ENCODE measurements at places on chromosomes 16 and 17.
A peak's percentile ranks its signal among the peaks of the same experiment; 100 is the strongest.

GRCh38 chr17:5263441-5263840 is 18.6 kb upstream of the RABEP1 start:
- DNase-seq: no peak

DNA sequence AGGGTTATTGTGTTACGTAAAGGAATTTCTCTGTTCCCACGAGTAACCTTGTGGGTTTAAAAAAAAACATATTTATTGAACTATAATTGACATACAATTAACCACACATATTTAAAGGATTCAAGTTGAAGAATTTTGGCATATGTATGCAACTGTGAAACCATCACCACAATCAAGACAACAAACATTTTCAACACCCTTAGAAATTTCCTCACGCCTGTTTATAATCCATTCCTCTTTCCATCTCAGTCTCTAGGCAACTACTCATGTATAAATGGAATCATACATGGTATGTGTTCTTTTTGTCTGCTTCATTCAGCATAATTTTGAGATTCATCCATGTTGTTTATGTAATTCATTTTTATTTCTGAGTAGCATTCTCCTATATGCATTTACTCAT is 104.0 kb downstream of the MRTFB start:
- no peak for DNase-seq

DNA sequence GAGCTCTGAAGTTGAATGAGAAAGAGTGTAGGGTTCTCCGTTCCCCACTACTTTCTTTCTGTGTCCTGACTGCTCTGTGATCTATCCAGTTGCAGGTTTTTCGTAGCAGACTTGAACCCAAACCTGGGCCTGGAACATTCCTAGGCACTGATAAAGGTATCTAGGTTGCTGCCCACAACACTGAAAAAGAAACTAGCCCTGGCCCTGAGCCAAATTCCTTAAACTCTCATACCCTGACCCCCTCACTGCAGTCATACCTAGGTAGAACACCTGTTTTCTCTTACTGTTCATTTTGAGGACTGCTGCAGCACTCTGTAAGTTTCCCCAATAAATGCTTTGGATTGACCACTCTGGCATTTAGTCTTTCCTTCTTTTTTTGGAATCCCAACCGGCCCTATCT is 5.4 kb downstream of the HYDIN start:
- no peak for DNase-seq

DNA sequence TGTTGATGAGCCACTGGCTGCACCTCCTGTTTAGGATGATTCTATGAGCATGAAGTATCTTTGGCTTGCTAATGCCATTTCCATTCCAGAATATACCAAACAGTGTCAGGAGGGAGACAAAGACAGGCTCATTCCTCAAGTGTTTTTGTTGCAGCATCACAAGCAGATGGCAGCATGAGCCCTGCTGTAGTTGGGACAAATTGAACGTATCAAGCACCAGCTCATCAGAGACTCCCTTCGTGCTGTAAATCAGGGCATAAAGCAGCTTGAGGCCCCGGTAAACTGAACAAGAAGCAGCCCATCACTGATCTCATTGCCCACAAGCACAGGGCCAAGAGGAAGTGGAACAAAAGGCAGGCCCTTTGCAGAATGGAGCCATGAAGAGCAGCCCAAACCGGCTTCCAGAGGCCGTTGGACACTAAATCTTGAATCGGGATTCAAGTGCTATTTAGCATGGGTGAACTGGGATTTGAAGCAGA is 45.9 kb upstream of the HS3ST3A1 start:
- DNase-seq: no peak

DNA sequence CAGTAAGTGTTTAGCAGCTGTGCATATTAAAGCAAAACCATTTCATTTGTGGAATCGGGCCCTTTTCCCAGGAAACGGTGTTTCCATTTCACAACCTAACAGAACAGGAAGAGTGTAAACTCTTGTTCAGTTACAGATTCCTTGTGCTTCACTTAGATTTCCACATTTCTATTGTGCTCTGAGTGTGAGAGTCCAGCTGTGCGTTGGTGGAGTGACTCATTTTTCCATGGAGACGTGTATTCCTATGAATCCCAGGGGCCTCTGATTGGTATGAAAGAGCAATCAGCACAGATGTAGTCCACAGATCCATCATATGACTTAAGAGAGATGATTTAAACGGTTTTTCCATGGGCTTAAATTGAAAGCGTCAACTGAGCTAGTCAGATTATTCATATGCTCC is 13.3 kb upstream of the CAVIN1 start:
- DNase-seq: no peak

- no peak for DNase-seq
Observed at GRCh38 chr16:77869997-77870813, 81.8 kb downstream of the VAT1L start.

DNA sequence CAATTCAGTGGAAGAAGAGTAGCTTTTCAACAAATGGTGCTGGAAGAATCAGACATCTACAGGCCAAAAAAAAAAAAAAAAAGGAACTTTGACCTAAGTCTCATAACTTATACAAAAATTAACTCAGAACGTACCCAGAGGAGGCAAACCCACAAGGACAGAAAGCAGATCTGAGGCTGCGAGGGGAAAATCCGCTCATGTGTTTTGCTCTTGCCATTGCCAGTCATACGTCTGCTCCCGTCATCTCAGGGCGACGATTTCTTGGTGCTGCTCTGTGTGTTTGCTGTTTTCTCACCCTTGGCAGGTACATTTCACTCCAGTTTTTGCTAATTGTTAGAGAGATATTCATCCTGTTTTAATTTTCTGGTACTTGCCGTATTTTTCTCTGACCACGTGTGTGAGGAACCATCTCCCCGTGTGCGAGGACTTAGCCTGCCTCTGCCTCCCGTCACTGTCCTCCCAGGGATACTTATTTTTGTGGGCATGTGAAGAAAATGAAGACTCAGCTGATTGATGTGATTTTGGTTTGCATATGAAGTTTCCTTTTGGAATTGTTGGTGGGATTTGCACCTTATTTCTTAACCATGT is 33.4 kb upstream of the ACSF3 start:
- DNase-seq: no peak

DNA sequence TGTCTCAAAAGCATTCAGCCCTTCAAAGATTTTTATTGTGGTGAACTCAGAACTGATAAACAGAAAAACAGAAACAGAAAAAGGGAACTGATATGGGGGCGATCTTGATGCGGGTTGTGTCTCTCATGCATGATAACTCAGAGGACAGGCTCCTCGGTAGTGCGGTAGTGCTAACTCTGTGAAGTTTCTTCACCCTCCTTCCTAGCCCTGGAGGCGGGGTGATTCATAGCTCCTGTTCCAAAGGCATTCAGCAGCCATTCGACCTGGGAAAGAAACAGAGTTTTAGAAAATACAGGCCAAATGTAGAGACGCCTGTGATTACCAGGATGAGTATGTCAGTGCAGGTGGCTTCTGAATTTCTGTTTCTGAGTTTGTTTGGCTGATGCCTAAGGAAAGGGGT is 5.5 kb upstream of the MAF start:
- no peak for DNase-seq

DNA sequence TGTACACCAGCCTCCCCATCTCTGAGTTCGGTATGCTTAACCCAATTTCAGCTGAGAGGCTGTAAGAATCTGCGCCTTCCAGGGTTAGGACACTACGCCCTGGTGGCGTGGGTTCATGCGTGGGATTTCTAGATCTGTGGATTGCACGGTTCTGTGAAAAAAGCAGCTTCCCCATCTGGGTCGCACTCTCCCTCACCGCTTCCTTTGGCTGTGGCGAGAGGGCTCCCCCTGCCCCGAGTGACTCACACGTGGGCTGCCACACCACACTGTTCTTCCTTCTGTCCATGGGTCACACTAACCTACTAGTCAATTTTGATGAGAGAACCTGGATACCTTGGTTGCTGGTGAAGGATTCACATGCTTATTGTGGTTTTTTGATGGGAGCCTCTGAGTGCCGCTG is 256.0 kb upstream of the MAF start:
- DNase-seq: no peak

DNA sequence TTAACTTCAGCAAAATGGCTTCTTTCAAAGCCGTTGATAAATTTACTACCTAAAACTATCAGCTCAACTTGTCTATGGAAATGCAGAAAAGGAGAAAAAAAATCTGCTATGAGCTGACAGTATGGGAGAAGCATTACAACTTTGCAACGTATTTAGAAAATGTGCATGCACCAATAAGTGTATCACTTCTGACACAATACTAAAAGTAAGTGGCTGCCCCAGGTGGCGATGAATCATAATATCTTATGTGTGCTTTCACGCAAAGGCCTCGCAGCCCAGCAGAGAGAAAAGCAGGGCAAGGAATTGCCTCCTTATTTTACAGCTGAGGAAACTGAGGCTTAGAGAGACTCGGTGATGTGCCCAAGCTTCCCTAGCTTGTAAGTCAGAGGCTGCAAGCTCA is 101.8 kb downstream of the SALL1 start:
- DNase-seq: no peak

- no peak for DNase-seq
Observed at GRCh38 chr17:10229181-10229580, 30.8 kb upstream of the GAS7 start.

- no peak for DNase-seq
Observed at GRCh38 chr17:48831549-48831883, 681 bp downstream of the CALCOCO2 start.

DNA sequence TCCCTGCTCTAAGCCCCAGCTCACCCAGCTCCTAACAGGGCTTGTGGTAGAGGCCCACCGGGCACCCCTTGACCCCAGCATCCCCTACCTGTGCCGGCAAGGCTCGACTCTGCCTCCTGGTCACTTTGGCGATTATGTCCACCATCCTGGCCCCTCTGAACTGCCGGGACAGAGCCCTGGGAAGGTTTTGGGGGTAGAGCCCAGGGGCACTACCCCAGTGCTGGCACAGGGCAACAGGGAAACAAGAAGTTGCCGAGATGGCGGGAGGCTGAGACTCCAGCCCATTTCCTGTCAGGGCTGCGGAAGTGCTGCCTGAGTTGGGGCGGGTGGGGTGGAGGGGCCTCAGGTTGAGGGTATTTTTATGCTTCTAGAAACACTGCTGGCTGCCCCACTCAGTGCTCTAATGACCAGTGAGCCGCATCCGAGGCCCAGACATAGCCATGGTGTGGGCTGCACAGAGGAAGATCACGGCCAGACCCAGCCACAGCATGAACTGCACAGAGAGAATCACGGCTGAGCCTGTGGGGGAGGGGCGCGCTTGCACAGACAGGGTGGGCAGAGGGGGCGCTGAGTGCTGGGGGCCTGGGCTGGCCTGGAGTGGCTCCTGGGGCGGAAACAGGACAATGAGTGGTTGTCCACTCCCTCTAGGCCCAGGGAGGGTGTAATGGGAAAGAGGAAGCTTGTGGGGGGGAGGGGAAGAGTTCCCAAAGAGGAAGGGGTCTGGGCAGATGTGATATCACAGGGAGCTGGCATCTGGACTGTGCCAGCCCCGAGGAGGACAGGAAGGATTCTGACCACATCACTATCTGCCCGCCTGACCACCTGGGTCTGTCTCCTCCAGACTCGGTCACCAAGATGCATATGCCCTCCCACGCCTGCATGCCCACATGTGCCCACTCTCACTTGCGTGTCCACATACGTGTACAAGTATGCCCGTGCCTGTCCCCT is 22.3 kb downstream of the ARHGAP27 start:
- DNase-seq: peak; percentile 58

GRCh38 chr17:427327-427726 is 74.7 kb upstream of the RPH3AL start:
- DNase-seq: no peak

DNA sequence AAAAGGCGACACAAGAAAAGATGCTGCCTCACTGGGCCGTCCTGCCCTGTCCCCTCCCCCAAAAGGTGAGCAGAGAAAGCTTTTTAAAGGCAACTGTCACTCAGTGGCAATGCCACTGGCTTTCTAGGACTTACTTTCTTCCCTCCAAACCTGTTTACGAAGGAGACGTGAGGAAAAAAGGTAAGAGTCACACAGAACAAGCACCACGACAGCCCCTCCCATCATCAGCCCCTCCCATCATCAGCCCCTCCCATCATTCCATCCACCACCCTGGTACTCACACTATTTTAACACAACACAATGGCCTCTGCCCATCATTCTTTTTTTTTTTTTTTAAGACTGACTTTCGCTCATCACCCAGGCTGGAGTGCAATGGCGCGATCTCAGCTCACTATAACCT is 77.1 kb downstream of the NXN start:
- DNase-seq: no peak

DNA sequence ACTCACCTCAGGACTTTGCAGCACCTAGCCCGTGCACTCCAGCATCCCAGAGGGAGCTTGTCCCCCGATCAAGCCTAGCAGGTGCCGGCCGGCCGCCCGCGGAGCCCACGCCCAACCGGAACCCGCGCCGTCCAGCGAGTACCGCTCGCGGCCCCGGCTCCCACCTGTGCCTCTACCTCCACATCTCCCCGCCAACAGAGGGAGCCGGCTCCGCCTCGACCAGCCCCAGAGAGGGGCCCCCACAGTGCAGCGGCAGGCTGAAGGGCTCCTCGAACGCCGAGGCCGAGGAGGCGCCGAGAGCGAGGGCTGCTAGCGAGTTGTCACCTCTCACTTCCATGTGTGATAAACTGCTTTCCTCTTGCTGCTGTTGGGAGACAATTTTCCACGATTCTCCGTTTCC is 41.1 kb upstream of the DHRS7B start:
- no peak for DNase-seq

DNA sequence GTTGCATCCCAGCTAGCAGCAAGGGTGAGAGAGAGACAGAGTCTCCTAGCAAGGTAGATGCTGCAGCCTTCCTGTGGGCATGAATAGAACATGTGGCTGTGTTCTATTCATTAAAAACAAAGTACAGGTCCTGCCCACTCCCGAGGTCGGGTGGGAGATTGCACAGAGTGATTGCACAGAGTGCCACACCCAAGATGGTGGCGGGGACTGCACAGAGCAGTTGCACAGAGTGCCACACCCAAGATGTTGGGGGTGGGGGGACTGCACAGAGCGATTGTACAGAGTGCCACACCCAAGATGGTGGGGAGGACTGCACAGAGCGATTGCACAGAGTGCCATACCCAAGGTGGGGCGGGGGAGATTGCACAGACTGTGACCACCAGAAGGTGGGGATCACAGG is 410.8 kb upstream of the EEF2KMT start:
- DNase-seq: no peak

GRCh38 chr16:30437511-30438046 is 7.7 kb upstream of the DCTPP1 start:
- no peak for DNase-seq

- no peak for DNase-seq
Observed at GRCh38 chr17:915538-916201, 63.9 kb downstream of the NXN start.

Measured in central memory CD4-positive, alpha-beta T cell (primary cell).